ENCODE measurements at places on chromosomes 16 and 17.

DNA sequence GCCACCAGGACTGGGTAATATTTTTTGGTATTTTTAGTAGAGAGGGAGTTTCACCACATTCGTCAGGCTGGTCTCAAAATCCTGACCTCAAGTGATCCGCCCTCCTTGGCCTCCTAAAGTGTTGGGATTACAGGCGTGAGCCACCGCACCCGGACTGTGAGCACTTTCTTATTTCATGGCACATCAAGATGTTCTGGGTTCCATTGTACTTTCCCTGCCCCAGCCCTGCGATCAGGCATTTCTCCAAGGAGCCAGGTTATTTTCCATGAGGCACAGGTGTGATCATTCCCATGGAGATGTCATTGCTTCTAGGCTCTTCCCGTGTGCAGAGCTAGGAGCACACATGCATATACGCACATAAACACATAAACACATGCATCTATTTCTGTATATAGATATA lies 2.6 kb upstream of the ANKRD40CL start:
- no peak for DNase-seq

- no peak for DNase-seq
Measured at GRCh38 chr16:50154420-50154950, 1.4 kb downstream of the TENT4B start.

GRCh38 chr17:12445331-12445730 lies 220.4 kb upstream of the MYOCD start:
- no peak for DNase-seq

DNA sequence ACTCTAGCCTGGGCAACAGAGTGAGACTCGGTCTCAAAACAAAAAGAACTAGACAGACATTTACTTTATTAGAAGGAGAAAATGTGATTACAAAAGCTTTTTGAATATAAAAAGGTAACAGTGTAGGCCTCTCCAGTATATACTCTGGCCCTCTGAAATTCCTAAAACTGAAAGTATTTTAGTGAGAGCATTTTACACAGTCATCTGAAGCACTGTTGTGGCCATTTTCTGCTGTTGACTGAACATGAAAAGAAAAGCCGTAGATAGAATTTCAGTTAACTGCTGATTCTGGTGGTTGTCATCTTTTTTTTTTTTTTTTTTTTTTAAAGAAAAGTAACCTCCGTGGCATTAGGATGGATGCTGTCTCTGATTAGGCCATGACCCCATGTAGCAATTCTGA lies 15.6 kb downstream of the DUSP14 start:
- DNase-seq = no peak

- DNase-seq = no peak
Measured at GRCh38 chr17:41734949-41735313, 488 bp upstream of the HAP1 start.

DNA sequence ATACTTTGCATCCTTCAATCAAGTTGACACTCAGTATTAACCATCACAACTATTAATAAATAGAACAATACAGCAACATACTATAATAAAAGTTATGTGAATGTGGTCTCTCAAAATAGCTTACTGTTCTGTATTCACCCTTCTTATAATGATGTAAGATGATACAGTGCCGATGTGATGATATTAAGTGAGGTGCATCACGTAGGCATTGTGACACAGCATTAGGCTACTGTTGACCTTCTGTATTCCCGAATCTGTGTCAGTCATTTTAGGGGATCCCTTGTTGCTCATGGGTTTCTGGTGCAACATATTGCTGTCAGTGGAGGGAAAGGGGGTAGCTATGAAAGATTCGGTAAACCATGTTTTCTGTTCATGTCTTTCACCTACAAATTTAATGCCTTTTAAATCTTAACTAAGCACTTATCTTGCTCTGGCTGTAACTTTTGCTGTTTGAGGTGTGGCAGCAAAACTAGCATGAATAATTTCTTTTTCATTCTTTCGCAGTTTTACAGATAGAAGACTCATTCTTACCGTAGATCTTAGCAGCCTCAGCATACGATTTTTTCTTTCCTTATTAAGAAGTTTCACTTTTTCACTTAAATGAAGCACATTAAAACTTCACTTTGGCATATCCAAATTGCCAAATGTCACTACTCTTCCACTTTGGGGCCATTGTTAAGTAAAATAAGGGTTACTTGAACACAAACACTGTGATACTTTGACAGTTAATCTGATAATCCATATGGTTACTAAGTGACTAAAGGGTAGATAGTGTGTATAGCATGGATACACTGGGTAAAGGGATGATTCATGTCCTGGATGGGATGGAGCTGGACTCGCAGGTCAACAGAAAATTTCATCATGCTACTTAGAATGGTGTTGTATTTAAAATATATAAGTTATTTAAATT lies 29.6 kb downstream of the NFAT5 start:
- DNase-seq = no peak

- no peak for DNase-seq
Measured at GRCh38 chr16:74736531-74737157, 36.0 kb upstream of the MLKL start.

DNA sequence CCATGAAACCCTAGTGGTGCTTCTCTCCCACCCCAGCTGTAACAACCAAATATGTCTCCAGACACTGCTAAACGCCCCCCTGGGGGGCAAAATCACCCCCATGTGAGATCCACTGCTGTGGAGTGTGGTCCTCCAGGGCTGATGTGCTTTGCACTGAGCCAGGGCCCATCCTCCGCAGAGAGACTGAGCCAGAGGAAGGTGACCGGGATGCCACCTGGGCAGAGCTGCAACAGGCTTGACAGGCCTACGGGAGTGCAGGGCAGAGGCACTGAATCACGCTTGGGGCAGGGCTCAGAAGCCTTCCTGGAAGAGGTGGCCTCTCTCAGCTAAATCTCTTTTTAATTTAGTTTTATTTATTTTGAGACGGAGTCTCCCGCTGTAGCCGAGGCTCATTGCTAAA lies 4.4 kb downstream of the GJD3 start:
- no peak for DNase-seq

- DNase-seq = no peak
Measured at GRCh38 chr16:58123896-58124600, 5.1 kb downstream of the CFAP20 start.

GRCh38 chr17:67377488-67378453 lies 690 bp downstream of the PITPNC1 start:
- peak; percentile 45 for DNase-seq

GRCh38 chr16:4220358-4220757 lies 21.5 kb downstream of the SRL start:
- DNase-seq = no peak

DNA sequence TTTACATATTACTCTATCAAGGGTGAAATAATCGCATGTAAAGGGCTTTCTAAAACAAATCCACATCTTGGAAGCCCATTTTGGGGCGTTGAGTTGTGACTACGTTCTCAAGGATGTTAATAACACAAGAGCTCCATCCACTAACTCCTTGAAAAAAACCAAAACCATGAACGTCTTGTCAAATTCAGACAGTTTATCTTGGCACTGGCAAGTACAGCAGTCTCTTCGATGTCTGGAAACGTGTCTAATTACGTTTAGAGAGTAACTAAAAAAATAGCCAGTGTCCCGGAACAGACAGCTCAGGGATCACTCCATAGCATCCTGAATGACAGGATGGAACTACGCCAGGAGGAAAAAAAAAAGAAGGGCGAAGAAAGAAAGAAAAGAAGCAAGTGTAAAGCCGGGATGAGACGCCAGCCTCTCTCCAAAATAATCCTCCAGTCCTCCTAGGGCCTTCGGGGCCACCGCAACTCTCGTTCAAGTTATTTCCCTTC lies 954 bp downstream of the MYO1D start:
- no peak for DNase-seq

GRCh38 chr16:13873835-13874438 lies 46.0 kb upstream of the ERCC4 start:
- no peak for DNase-seq

DNA sequence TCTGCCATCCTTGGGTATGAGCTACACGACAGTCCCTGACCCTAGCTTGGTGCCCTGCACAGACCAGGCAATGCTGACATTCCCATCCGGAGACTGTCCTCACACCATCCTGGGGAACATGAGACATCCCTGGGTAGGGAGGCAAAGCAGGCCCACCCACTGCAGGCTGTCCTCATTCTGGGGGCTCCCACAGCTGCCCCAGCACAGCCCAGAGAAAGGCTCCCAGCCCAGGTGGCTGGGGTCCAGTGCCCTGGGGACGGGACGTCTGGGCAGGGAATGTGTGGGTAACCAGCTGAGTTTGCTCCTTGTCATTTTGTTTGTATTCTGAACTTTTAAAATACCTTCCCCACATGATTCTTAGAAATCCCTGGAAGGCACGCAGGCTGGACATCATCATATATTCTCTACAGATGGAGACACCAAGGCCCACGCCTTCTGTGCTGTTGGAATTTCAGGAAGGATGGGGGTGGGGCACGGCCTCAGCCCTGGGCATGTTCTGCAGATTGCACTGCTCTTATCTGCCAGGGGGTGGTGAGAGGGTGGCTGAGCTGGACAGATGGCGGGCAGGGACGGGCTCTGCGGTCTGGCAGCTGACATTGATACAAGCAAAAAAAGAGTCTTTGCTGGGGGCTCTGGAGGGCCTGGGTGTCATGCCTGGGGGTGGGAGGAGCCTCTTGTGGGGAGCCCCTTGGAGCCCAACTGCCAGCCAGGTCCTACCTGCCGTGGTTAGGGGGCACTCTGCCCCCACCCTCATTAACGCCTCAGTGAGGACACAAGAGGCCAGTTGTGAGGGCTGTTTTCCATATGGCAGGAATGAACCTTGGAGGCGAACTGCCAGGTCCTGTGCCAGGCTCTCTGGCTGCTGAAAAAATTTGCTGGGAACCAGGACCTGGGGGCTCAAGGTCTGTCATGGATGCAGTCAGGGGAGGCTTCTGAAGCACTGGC lies 28.4 kb downstream of the LRRC75A start:
- DNase-seq = no peak

GRCh38 chr17:50467114-50467854 lies 1.4 kb downstream of the CHAD start:
- no peak for DNase-seq

GRCh38 chr17:40602445-40603443 lies 37.5 kb upstream of the CCR7 start:
- DNase-seq = peak; percentile 52

DNA sequence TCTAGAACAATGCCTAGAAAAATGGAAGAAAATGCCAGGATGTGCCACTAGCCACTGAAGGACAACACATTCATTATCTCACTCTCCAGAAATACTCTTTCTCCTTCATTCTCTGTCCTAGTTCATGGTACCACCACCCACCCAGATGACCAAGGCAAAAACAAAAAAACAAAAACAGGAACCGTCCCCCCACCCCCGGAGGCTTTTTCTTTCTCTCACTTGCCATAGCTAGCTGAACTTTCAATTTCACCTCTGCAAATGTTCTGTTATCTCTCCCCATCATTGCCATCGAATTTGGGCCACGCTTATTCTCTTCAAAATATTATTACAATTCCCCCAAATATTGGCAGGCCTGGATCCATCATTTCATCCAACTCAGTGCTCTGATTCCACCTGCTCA lies 49.0 kb downstream of the SOX9 start:
- no peak for DNase-seq

GRCh38 chr16:86897486-86897885 lies 319.1 kb downstream of the FOXL1 start:
- no peak for DNase-seq

GRCh38 chr17:76447931-76448652 lies 4.9 kb downstream of the UBE2O start:
- DNase-seq = no peak

DNA sequence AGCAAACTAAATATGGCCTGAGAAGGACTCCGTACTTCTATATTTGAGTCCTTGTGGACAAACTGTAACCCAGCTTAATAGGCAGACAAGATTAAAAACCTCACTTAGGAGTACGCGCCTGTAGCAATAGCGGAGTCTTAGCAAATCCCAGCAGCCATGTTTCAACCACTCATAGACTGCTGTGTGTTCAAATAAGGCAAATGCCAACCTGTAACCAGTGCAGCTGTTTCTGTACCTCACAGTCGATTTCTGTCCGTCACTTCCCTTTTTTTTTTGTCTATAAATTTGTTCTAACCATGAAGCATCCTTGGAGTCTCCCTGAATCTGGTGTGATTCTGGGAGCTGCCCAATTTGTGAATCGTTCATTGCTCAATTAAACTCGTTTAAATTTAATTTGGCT lies 30.2 kb downstream of the TANC2 start:
- DNase-seq = no peak

- DNase-seq = peak; percentile 19
Measured at GRCh38 chr16:74700116-74700437, 585 bp downstream of the MLKL start.

- DNase-seq = peak; percentile 65
Measured at GRCh38 chr17:19766421-19767270, 18.5 kb upstream of the ALDH3A1 start.

- DNase-seq = no peak
Measured at GRCh38 chr17:41782142-41782541, 4.4 kb downstream of the JUP start.

GRCh38 chr17:77529328-77529650 lies 388.5 kb downstream of the SEC14L1 start:
- DNase-seq = no peak

DNA sequence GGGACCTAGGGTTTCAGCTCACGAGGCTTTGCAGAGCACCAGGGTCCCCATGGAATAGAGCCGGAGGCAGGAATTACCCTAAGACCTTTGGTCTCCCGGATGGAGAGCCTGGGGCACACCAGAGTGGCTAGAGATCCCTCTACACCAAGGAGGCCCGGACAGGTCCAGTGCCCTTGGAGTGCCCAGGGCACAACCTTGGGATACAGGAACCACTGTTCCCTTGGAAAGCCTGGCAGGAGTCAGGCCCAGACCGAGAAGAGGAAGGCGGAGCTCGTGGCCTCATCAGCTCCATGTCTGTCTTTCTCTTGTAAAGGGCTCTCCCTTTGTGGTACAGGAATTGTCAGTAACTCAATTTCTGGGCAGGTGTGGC lies 3.8 kb upstream of the DBNDD1 start:
- no peak for DNase-seq

DNA sequence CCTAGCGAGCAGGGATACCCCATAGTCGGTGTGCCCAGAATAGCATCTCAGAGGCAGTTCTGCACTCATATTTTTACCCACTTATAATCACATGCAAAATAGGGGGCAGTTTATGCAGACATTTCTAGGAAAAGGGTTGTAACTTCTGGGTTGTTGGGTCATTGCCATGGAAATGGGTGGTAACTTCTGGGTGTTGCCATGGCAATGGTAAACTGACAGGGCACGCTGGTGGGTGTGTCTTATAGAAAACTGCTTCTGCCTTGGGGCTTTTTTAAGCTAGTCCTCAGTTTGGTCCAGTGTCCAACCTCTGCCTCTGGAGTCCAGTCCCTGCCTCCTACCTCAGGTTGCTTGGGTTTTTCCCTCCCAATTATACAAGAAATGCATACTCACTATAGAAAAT lies 7.4 kb upstream of the SPAG9 start:
- DNase-seq = no peak

All from activated effector memory CD4-positive, alpha-beta T cell treated with Interleukin-2 at 50 U/mL for 16 hours (primary cell).